ENCODE measurements at places on chromosomes 5 and 9.

- DNase-seq: no peak
Observed at GRCh38 chr9:134707731-134708671, 66.4 kb downstream of the COL5A1 start.

DNA sequence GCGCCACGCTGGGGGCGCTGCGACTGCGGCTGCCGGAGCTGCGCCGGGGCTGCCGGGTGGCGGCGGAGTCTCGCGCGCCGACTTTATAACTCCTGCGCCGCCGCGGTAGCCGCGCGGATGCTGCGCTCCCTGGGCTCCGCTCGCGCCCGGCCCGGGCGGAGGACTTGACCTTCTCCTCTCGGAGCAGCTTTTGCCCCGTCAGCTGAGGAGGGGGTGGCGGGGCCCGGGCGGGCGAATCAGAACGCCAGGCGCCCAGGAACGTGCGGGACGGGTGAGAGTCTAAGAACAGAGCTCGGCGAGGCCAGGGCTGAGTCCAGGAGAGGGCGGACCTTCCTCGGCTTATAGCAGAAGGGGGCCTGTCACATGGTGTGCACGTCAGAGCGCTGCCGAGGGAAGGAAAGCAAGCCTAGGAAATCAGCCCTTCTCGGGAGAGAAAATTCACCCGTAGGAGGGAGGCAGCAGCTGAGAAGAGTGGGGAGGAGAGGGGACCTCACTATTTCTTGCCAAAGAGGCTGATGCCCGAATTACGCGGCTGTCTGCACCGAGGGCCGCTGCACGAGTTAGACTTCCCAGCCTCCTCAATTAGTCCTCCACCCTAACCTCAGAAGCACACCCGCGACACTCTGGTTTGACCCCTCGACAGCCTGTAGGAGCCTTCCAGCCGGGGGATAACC is at the start of gene FOXD1:
FOXD1 (minus strand) TSS at position 315 of the 674 bp plus-strand sequence. CDS start 415 bp downstream, outside the sequence.
- DNase-seq: peak; percentile 84

- no peak for DNase-seq
Observed at GRCh38 chr9:72937545-72937944, 15.3 kb downstream of the ALDH1A1 start.

DNA sequence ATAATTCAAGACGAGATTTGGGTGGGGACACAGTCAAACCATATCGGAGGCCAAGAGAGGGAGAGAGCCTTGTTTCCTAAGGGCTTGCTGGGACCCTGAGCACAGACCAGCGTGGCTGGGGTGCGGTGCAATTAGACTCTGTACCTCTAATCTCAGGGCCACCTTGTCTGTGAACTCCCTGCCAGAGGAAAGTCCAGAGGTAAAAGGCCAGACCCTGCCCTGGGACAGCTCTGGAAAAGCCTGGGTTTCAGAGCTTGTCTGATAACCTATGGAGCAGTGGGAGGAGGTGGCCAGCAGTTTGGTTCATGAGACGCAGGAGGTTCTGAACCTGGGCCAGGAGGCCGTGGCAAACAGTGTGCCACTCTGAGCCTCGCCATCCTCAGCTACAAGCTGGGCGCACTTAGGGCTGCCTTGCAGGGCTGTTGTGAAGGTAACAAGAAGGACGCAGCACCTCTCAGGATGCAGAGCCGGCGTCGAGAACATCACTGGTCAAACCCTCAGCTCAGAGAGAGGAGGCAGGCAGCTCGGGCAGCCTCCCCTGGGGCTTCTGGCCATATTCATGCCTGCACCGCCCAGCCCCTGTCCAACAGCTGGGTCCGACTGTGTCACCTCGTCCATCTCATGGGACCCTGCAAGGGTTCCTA is 4.8 kb upstream of the DOLPP1 start:
- DNase-seq: no peak

GRCh38 chr5:58746321-58746720 is 163.4 kb downstream of the RAB3C start:
- DNase-seq: no peak

- DNase-seq: no peak
Observed at GRCh38 chr9:114339130-114339908, 9.7 kb downstream of the ORM2 start.

GRCh38 chr9:91193658-91194391 is 167.9 kb downstream of the AUH start:
- DNase-seq: no peak

GRCh38 chr9:86731511-86732063 is 215.7 kb downstream of the GAS1 start:
- DNase-seq: no peak

DNA sequence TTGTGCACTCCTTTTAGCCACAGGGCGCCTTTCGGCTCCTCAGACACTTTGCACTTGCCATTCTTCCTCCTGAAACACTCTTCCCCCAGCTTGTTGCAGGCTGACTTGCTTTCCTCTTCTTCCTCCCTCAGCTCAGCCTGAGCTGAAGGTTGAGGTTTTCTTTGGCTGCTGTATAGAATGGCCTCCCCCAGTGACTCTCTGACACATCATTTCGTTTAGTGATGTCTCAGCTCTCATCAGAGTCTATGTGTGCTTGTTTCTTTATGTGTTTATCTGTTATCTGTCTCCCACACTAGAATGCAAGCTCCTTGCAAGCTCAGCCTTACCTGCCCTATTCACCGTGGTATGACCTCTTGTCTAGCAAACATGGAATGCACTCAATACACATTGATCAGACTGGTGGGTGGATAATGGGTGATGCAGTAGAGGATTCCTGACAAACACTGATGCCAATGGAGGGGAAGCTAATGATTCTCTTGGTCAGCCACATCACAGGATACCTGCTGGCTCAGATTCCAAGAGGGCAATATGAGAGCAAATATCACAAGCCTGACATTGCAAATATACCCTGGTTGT is 112.9 kb upstream of the STC2 start:
- no peak for DNase-seq

DNA sequence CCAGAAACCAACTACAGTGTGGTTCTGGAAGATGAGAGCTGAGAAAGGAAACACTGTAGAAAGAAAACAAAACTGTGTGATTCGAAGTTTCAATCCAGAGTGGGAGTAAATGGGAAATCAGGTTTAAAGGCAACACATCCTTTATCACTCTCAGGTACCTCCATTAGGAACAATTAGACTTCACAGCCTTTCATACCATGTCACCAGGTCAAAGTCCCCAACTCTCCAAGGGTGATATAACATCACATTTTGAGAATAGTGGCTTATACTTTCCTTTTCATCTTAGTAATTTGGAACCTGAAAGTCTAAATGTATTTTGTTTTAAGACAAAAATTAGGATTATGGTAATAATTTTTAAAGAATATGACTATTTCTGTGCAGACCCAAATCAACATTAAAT is 194.9 kb upstream of the WWC1 start:
- DNase-seq: no peak

GRCh38 chr5:134969166-134969565 is 1.5 kb downstream of the CATSPER3 start:
- DNase-seq: no peak

GRCh38 chr9:134748591-134748990 is 107.0 kb downstream of the COL5A1 start:
- no peak for DNase-seq

- no peak for DNase-seq
Observed at GRCh38 chr9:114450833-114451706, 54.2 kb downstream of the WHRN start.

DNA sequence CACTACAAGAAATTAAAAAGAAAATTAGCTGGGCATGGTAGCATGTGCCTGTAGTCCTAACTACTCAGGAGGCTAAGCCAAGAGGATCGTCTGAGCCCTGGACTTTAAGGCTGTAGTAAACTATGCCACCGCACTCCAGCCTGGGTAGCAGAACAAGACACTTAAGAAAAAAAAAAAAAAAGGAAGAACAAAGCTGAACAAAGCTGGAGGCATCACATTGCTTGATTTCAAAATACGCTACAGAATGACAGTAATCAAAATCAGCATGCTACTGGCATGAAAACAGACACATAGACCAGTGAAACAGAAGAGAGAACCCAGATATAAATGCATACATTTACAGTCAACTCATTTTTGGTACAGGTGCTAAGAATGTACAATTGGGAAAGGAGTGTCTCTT is 14.5 kb upstream of the OTULIN start:
- DNase-seq: no peak

- no peak for DNase-seq
Observed at GRCh38 chr5:109701252-109701651, 11.5 kb downstream of the MAN2A1 start.

DNA sequence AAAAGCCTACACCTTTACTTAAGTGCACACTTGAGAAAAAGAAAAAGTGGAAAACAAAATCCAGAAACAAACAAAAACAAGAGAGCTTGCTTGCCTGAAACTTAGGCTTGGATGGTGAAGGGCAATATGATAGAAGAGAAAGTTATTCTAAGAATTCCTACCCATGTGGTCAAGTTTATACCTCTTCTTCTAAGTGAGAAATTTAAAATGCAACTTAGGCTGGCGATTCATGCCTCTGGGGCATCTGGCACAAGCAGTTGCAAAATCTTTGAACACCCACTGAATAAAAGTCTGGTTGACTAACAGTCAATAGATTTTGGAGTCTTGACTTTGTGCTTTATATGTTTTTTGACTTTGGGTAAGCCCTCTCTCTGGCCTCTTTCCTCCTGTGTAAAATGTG is 239.6 kb downstream of the KDM4C start:
- no peak for DNase-seq

- no peak for DNase-seq
Observed at GRCh38 chr9:37931592-37931991, 27.7 kb upstream of the SLC25A51 start.

GRCh38 chr5:146060221-146060585 is 45.2 kb downstream of the PLAC8L1 start:
- no peak for DNase-seq

- DNase-seq: no peak
Observed at GRCh38 chr5:90569084-90569483, 10.5 kb downstream of the ADGRV1 start.
